Cerebellar nuclear complex (tissue), 1 donor: ENCODE measurements at places on chromosomes 7 and 10.

DNA sequence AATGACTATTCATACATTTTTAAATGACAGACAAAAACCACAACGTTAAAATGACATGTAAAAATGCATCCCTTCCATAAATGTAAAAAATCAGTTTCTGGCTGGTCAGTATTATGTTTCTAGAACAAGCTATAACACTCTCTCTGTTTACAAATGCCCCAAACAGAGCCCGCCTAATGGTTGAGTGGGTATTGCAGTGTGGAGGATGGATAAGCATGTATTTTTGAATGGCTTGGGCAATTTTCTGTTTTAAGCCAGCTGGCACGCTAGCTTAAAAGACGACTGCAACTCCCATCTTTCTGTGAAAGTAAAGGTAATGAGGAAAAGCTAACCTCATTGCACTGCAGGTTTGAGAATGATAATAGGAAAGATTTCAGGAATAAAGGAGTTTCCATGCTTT is 430.7 kb downstream of the PARD3 start:
- DNase-seq, result no peak

DNA sequence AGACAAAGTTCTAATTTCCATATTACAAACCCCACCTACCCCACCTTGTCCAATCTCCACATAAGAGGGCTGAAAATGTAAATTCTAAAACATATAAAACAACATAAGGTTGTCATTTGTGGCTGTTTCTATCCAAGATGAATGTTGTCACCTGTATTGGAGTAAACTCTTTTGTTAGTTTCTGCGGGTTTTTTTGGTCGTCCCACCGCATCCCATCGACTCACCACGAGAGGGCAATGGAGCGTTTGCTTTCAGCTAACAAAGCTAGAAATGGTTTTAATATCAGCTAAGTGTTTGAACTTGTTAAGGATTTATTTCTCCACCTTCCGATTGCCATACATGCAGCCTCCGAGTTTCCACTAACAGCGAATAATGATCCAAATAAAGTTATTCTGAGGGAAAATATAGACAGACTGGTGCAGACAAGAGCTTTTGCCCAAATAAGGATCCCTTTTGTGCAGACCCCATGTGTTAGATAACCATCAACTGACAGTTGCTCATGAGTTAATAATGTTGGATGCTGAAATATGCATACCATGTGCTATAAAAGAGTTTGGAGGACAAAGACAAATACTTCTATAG is 137.2 kb downstream of the ARID5B start:
- DNase-seq, result peak; percentile 2

DNA sequence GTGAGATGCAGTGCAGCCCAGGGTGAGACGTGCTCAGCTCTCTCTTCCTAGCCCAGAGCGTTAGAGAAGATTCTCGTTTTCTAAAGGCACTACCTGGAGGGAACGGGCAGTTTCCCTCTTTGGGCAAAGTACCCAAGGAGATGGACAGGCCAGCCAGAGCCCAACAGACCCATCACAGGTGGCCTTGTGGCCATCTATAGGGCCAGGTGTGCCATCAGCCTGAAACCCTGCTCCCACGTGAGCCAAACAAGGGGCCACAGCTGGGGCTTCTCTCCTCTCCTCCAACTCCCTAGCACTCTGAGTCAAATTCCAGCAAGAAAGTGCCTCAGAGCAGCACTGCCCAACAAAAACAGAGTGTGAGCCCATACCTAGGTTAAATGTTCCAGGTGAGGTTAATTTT is 22.3 kb downstream of the CHST15 start:
- no peak for DNase-seq

DNA sequence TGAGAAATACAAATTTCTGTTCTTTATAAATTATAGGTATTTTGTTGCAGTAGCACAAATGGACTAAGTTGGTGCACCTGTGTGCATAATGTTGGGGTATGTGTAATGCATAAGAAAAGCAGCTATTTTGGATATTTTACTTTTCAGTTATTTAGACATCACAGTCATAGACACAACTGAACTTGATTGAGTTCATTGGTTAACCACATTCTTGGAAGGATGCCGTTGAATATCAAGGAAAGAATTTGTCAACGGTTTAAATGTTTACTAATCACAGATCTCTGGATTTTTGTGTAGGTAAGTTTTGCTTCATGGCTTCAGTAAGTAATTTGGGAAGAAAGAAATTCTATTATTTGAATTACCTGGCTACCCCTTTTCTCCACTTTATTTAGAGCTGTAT is 4.1 kb downstream of the OTUD1 start:
- DNase-seq, result no peak

DNA sequence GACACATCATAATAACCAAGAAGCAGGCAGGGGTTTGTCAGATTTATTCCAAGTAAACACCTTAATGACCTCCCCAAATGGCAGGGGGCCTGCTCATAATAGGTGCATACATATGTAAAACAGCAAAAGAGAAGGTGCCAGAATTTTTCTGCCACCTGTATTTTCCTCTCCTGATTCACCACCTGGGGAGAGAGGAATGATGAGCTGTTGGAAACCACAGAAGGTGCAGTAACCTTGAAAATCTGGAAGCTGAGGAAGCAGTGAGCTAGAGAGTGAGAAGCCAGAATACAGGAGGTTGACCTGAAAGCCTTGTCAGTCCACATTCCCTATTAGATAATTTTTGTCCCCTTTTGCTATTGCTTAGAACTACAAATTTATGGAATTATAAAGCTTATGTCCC is 46.2 kb upstream of the PDE1C start:
- DNase-seq, result peak; percentile 3

- no peak for DNase-seq
Observed at GRCh38 chr10:21296575-21297355, 228.7 kb downstream of the SKIDA1 start.

- peak; percentile 83 for DNase-seq
Observed at GRCh38 chr10:72248468-72249151, 25.1 kb upstream of the DDIT4 start.

GRCh38 chr10:22374489-22375126 is 29.3 kb downstream of the SPAG6 start:
- DNase-seq, result no peak

DNA sequence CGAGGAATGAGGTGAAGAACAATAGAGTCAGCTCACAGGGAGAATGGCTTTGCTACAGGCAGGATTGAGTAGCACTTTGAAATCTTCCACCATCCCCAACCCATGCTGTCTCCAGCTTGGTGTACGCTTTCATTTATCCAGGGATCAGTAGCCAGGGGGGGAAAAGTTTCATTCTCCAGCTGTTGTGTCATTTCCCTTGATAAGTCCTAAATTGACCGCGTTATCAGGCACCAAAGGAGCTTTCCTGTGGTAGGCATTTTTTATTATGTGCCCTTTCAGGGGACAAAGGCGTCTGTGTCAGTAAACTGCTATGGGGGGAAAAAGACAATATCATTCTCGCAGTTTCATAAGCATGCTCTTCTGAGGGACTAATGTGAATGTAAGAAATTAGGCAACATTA is 106.6 kb upstream of the YAE1 start:
- DNase-seq, result no peak

DNA sequence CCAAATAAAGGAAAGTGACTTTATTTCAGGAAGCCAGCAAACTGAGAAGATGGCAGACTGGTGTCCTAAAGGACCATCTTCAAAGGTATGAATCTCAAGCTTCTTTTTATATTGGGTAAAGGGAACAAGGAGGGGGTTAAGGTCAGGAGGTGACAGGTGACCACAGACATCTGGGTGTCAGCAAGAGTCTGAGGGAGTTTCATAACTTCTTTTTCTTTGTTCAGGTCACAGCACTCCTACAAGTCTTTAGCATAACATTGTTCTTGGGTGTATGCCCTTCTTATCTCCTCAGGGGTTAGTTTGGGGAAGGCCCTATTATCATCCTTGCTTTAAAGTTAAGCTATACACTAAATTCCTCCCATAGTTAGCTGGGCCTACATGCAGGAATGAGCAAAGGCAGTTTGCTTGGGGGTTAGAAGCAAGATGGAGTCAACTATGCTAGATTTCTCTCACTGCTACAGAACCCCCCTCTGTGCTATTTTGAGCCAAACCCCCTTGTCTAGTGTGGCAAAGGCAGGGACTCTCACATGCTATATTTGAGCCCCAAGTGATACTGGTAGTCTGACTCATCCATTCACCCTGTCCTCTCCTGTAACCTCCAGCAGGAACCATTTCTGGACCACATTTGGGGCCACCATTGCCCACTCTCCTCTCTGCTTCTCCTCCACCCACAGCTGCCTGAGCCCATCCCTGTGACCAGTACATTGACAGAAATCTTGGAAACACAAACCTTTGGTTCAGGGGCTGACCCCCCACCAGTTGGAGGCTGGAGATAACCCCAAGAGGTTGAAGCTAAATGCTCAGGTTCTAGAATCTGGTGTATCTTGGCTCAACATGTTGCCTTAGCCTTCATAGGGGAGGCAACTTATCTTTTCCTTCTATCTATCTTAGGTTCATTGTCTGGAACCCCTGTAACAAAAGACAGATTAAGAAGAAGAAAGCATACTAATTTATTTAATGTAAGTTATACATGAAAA is 55.5 kb upstream of the LRGUK start:
- DNase-seq, result no peak

- no peak for DNase-seq
Observed at GRCh38 chr10:51838471-51838870, 139.1 kb upstream of the CSTF2T start.

GRCh38 chr7:1460821-1461645 is 1.8 kb upstream of the MICALL2 start:
- DNase-seq, result no peak

DNA sequence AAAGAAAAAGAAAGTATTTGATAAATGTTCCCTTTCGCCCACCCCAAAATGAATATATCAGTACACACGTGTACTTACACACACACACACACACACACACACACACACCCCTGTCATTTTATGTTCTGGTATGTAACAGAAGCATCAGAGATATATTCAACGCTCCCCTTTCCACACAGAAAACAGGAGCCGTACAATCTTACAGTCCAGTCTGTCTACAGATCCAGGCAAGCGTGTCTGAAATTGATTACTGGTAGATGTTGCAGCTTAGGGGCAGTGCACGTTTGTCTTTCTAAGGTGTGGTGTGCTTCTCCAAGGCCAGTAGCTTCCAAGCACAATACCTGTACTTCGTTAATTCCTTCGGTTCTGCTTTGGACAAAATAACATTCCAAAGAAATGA is 143.7 kb upstream of the RNF32 start:
- no peak for DNase-seq
